ENCODE measurements at places on chromosomes 5 and 9. TPM values are rescaled to one million over a fixed set of nuclear protein-coding genes. Genes with fewer than 3 reads are reported as not detected.

DNA sequence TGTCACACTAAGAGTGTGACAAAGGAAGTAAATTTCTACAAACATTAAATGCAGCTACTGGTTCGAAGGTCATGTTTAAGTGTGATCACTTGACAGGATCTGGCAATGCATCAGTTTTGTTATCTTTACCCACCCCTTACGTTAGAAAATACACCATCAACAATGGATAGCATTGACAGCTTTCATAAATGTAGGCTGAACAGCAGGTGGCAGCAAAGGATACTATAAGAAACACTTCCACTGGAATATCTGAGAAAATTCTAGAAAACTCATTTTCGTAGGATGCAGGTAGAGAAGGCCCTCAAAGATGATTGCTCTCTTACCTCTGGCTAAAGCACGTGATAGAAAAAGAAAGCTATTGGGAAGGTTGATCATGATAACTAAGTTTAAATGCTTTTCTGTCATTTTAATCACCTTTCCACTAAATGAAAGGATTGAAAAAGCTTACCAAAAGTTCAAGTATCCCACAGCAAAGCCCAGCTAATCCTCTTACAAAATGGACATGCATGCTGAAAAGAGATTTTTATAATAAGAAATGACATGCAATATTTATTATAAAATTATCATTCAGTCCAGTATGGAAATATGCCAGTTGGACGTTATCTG, 292.5 kb downstream of the PARP8 start:
- no peak for DNase-seq

GRCh38 chr5:55175781-55176175, 2.8 kb upstream of the CDC20B start:
- no peak for DNase-seq

Gene PRRC2B
- polyA plus RNA-seq = 196 TPM

Gene PRUNE2
- polyA plus RNA-seq = 10.9 TPM

- DNase-seq = no peak
Observed at GRCh38 chr9:105281272-105281671, 36.8 kb downstream of the SLC44A1 start.

DNA sequence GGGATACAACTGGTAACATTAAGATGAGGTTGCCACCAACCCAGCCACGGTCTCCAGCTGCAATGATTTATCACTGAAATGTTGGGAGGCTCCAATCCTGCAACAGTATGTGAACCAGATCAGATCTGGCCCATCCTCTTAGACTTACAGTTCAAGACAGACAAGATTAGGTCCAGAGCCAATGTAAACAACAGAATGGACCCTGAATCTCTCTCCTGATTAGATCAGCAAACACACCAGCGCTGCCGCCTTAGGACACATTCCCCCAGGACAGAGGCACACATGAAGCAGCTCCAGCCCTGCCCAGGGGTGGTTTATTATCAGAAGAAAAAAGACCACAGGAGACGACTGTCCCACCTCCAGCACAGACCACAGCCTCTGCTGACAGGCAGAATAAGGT, 82.1 kb downstream of the SLIT3 start:
- no peak for DNase-seq

DNA sequence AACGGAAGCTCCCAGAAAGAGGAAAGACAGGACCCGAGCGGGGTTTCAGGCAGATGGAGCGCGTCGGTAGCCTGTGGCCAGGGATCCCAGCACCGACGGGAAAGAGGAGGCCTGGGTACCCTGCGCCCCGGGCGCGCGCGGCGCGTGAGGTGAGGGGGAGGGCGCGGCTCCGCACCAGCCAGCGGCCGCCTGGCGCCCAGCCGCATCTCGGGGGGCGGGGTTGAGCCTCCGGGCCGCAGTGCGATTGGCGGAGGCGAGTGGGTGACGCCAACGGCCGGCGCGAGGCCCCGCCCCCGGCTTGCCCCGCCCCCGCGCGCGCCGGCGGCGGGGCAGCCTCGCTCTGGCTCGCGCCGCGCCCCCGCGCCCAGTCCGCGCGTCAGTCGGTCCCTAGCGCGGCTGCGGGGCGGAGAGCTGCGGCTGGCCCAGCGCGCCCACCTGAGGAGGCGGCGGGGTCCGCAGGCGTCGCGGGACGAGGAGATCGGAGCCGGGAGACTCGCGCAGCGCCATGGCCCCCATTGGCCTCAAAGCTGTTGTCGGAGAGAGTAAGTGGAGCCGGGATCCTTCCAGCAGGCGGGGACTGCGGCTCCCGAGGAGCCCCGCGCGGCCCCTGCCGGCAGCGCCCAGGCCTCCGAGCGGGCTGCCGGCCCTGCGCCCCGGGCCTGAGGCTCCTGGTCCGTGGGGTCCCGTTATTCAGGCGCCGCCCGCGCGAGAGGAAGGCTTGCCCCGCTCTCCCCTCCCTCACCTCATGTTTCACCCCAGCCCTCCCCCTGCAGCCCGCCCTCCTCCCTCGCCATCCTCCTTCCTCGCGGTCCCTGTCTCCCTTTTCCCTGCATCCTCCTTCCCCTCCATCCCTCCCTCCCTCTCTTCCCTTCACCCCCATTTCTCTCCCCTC, at the start of gene STXBP1:
STXBP1 (plus strand) TSS at position 379 of the 892 bp plus-strand sequence; CDS start at position 506, 127 bp downstream.
- peak; percentile 82 for DNase-seq

Gene ARID3C
- 0.14 TPM for polyA plus RNA-seq

- DNase-seq = no peak
Observed at GRCh38 chr5:129554134-129554904, 94.2 kb downstream of the ADAMTS19 start.

- no peak for DNase-seq
Observed at GRCh38 chr9:110753731-110754231, 85.2 kb downstream of the MUSK start.

DNA sequence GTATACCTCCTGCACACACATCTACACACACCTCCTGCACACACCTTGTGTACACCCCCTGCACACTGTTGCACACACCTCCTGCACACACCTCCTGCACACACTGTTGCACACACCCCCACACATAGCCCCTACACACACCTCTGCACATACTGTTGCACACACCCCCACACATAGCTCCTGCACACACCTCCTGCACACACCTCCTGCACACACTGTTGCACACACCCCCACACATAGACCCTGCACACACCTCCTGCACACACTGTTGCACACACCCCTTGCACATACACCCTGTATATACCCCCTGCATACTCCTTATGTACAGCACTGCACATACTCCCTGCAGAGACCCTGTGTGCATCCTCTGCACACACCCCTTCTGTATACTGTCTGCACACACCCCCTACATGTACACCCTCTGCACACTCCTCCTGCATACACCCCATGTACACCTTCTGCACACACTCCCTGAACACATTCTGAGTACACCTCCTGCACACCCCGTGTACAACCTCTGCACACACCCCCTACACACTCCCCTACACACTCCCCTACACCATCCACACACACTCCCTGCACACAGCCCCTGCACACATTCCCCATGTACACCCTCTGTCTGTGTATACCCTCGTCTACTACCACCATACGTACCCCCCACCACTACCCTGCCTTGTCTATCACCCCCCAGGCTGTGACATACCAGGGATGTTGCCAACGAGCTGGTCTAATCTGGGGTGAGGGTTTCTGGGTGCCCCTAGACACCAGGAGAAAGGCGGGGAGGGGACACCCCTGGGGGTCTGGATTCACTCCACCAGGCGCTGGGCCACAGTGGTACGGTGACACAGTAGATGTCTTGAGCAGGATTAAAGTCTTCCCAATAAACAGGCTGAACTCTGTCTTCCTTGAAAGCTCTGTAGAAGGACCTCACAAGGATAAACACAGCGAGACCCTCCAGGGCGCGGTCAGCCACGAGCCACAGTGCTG, 1.1 kb upstream of the CEP72 start:
- no peak for DNase-seq

Gene SLC36A1
- 9.0 TPM for polyA plus RNA-seq

Gene PTGER4
- 10.7 TPM for polyA plus RNA-seq

Gene CTXN3
- polyA plus RNA-seq = not detected

Gene SCGB3A2
- not detected for polyA plus RNA-seq

DNA sequence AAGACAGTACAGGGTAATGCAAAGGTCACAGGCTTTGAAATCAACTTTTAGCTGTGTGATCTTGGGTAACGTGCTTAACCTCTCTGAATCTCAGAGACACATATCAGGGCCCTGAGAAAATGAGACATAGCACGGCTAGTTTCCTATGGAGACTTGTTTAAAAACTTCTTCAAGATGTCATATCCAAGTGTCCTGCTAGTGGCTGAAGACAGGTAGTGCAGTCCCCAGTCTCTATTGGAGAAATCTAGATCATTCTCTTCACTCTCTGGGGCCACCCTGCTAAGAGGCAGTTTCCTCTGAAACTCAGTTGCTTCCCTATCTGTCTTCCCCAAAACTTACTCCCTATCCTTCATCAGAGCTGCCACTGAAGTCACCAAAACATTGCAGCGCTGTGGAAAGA, 30.3 kb upstream of the GRXCR2 start:
- DNase-seq = no peak

DNA sequence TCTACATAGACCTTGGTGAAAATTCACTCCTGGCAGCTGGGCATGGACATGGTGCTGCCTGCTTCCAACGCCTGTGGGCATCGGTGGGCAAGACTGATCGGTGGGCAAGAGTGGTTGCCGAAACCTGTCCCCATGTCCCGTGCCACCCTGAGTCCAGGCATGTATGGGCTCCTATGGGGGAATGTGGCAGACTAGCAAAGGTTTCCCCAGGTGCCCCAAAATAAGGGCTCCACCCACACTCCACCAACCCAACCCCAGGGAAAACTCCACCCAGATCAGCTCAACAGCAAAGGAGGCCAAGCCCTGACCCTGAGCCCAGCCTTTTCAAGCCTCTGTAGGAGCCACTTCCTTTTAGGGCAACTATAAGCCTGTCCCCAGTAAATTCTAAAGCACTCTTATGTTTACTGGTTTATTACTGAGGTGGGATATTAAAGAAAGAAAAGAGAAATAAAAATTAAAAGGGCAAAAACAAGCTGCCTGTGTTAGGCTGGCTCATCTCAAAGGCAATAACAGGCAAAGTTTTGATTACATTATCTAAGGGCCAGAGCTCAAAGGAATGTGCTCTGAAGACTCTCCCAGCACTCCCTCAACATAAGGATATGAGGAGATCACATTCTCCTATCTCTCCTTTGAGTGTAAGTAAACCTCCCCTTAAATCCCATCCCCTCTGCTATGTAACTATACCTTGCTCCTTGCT, 8.9 kb upstream of the SPATA31E1 start:
- DNase-seq = no peak

DNA sequence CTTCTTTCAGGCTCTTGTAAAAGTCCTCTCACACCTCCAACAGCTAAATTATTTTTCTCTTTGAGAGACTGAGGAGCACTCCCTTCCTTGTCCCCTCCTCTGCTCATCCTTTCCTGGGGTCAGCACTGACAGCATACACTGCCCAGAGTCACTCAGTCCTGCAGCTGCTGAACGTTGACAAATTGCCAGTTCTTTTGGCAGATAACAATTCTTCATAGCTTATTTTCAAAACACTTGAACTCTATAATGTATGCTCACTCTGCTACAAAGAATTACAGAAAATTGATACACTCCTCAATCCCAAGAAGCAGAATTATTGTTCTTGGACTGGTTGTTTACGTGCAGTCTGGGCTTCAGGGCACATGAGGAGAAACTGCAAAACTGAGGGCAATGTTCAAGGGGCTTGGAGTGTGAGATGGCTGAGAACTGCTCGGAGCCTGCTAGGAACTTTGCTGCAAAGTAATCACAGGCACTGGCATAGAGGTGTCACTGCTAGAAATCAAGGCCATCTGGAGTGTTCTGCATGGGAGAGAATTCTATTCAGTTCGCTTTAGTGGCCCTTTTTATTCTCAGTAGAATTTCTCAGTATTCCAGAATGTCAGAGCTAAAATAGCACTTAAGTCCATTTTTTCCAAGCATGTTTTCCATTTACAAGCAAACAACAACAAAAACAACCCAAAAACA, 96.4 kb upstream of the SPOCK1 start:
- DNase-seq = no peak

DNA sequence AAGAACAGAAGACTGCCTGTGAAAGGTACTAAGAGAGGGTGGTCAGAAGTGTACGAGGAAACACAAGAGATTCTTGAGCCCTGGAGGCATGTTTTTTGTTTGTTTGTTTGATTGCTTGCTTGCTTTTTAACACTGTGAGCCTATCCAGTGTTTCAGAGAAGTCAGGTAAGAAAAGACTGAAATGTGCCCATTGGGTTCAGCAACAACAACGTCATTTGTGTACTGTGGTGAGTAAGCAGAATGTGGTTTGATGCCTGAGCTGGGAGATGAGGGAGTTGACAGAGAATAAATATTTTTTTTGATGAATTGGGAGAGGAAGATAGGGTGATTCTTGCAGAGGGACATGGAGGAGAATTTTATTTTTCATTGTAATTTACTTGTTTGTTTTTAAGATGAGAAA, 73.1 kb downstream of the RPS23 start:
- DNase-seq = no peak

Gene ZNF658
- polyA plus RNA-seq = 10.8 TPM

Gene EQTN
- 0.24 TPM for polyA plus RNA-seq

DNA sequence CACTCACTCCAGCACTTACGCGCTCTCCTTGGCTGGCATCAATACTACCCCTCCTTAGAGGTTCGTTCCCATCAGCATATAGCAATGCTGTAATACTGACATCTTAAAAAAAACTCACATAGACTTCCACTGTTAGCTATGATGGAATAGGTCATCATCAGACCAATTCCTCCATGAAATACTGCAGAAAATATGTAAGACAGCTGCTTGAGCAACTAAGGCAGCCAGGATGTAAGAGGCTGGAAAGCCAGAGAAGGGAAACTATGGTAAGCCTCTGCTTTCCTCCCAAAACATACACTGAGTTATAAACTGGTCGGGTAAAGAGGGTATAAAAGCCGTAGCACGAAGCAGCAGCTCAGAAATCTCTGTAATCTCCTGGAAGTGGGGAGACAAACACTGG, 33.5 kb downstream of the AUH start:
- no peak for DNase-seq

Gene KIF4B
- polyA plus RNA-seq = 0.30 TPM

DNA sequence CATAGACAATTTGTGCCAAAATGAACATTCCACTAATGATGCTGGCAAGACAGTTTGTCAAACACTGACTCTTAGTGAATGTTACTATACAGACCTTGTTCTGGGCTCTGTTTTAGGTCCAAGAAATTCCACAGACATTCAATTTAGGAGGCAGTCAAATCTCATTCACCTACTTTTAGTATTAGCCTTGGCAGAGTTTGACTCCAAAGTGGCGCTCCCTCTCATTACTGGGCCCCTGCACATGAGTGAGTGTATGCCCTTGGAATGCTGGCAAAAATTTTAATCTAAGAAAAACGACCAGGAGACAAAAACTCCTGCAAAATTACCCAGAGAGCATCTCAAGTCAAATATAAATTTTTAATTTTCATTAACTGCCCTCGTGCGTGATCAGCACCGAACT, 94.9 kb upstream of the SLC27A6 start:
- DNase-seq = no peak

- DNase-seq = no peak
Observed at GRCh38 chr5:119322948-119323537, 32.8 kb upstream of the TNFAIP8 start.

DNA sequence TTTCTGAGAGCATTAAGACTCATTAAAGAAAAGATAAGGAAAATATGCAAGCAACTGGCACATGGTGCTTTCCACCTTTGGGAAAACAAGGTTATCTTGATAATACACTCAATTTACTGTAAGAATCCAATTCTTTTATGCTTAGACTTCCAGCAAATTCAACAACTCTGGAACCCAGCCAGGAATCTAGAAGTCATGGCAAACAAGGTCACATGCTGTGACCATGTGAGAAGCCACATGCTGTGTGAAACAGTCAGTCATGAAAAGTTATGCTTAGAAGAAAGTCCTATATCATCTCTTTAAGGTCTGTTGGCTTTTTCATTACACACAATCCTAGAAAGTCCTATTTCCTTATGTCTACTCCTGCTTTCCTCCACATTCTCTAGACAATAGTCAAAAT, 581.8 kb upstream of the C9orf72 start:
- DNase-seq = peak; percentile 41

Gene IRX2
- 19.8 TPM for polyA plus RNA-seq

- no peak for DNase-seq
Observed at GRCh38 chr9:77212801-77213200, 35.5 kb downstream of the VPS13A start.
